Substantia nigra (tissue), 51 donors: ENCODE measurements at places on chromosomes 16 and 17.
A peak's percentile ranks its signal among the peaks of the same experiment; 100 is the strongest.

DNA sequence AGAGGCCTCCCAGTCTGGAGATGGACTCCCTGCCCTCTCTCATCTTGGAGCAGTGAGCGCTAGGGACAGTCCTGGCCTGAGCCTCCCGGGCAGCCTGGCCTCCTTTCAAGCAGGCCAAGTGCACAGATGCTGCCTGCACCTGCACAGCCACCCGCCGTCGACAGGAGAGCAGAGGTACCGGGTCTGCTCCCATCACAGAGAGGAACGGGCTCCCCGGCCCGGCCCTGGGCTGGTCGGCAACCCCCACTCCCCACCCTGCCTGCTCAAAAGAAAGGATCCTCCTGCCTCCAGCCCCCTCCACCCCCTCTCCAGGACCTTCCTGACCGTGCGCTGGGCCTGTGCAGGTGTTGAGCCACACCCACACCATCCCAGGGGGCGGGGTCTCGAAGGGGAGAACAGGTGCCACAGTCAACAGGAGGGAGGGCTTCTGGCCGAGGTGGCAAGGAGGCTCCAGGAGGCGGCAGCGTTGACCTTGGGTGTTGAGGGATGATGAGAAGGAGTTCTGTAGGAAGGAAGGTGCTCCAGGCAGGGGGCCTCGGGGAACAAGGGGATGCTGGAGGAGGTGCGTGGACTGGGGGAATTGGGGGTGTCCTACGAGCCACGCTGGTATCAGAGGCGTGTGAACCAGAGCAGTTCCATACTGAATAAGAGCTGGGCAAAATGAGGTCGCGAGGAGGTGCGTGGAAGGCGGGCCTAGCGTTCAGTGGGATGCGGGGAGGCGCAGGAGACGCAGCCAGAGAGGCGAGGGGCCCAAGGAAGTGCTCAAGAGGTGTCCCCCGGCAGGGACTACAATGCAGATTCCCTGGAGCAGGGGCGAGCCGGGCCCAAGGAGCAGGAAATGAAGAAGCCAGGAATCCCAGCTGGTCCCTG lies 967 bp upstream of the CDH15 start:
- no peak for DNase-seq

GRCh38 chr16:87853411-87854052 lies 15.8 kb downstream of the SLC7A5 start:
- peak; percentile 86 for DNase-seq

DNA sequence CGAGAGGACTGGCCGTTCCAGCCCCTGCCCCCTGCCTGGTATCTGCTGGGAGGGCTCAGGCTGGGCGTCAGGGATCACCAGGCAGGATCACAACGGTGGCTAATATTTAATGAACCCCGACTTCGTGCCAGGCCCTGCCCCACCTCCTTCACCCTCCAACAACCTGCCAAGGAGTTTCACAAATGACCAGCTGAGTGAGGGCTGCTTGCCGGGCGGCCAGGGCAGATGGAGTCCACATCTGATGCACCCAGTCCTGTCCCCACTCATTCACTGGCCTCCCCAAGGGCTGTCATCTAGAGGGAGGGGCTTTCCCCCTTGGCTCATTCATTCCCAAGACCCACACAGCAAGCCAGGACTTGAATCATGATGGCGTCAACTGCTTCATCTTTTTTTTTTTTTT lies 17.5 kb downstream of the UBALD1 start:
- no peak for DNase-seq

GRCh38 chr17:35080536-35080935 lies 17.0 kb upstream of the RFFL start:
- no peak for DNase-seq

GRCh38 chr17:82219753-82220709 lies 7.4 kb upstream of the CCDC57 start:
- DNase-seq: no peak

DNA sequence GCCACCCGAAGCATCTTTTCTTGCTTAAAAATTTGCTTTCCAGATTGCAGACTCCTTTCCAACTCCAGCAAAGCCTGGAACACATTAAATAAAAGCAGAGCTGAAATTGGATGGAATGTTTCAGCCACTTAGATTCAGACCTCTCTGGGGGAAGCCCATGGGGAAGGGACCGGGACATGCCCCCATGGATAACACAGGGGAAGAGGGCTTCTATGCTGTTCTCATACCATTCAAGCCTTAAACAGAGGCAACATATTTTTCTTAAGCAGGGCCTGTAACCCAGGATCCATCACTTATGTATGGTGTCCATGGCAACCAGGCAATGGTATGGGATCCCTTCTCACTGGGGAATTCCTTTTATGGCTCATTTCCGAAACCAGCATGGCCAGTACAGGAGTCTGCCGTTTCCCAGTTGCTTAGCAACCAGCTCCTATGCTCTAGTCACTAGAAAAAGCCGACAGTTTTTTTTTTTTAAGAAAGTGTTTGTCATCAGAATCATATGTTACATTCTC lies 62.0 kb upstream of the MARCHF10 start:
- DNase-seq: no peak

DNA sequence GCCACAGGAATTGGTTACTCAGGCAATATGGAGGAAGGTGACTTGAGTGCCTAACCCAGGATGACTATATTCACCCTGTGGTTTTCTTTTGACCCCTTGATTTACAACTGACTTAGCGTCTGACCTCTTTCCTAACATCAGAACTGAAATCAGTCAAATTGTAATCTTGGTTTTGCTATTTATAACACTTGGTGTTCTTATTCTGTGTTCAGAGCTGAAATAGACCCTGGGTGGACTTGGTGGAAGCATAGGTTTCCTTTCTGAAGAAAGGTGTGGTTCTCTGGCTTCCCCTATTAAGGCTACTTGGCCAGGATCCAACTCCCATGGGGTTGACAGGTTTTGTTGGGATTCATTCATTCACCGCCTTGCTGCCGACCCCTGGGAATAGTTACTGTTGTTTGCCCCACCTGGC lies 80.8 kb downstream of the CLEC16A start:
- DNase-seq: no peak

DNA sequence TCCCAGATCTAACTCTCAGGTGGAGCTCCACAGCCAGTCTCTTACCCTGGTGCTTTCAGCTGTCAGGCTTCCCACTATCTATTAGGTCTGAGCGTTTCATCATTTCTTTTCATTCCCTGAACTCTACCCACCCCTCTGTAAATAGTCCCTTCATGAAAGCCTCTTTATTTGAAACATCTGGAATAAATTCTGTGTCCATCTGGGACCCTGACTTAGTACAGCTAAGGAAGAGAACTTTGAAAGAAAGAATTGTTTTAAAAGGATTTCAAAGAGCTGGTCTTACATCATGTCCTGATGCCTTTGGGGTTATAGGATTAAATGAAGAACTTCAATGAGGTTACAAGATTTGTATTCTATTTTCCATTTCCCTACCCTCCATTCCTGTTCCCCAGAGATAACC lies 388.5 kb upstream of the CA10 start:
- no peak for DNase-seq

- DNase-seq: no peak
Measured at GRCh38 chr16:23416816-23417215, 36.2 kb downstream of the COG7 start.

- no peak for DNase-seq
Measured at GRCh38 chr16:4232541-4233386, 9.1 kb downstream of the SRL start.

DNA sequence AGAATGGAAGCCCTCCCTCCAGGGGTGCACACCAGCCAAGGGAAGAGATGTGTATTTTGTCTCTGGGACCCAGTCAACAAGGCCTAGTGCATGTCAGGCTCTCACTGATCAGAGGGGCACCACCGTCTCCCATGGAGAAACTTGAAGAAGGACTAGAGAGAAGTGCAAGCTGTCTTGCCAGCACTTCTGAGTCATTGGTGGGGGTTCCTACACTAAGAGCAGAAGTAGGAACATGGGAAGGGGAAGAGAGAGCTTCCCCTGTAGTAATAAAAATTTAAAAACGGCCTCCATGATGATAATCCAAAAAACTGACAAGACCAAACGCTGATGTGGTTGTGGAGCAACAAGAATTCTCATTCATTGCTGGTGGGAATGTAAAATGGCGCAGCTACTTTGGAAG lies 46.3 kb downstream of the DYNLRB2 start:
- no peak for DNase-seq

- no peak for DNase-seq
Measured at GRCh38 chr16:81502396-81503070, 57.9 kb downstream of the CMIP start.

- DNase-seq: no peak
Measured at GRCh38 chr16:78500659-78501270, 401.3 kb downstream of the WWOX start.

DNA sequence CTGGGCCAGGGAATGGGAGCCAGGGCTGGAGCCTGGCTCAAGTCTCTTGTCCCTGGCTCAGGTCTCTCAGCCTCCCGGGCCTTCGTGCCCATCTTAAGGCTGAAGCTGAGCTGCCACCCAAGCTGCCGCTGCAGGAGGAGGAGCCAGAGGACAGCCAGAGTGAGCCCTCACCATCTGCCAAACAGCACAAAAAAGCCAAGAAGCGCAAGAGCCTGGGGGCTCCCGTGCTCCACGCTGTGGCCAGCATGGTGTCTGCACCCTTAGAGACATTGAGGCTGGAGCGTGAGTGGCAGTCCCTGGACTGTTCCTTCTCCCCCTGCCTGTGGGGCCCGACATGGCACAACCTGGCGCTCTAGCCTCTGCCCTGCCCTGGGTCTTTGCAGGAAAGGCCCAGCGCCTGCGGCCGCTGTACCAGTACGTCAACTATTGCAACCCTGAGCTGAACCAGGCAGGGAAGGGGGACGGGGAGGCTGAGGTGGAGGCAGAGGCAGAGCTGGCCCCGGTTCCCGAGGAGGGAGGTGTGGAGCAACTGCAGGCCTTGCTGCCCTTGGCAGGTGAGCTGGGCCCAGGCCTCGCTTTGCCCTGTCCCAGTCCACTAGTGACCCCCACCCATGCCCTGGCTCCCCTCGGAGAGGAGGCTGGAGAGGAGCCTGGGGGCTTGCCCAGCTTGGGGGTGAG lies 1.3 kb downstream of the C16orf86 start:
- peak; percentile 84 for DNase-seq

DNA sequence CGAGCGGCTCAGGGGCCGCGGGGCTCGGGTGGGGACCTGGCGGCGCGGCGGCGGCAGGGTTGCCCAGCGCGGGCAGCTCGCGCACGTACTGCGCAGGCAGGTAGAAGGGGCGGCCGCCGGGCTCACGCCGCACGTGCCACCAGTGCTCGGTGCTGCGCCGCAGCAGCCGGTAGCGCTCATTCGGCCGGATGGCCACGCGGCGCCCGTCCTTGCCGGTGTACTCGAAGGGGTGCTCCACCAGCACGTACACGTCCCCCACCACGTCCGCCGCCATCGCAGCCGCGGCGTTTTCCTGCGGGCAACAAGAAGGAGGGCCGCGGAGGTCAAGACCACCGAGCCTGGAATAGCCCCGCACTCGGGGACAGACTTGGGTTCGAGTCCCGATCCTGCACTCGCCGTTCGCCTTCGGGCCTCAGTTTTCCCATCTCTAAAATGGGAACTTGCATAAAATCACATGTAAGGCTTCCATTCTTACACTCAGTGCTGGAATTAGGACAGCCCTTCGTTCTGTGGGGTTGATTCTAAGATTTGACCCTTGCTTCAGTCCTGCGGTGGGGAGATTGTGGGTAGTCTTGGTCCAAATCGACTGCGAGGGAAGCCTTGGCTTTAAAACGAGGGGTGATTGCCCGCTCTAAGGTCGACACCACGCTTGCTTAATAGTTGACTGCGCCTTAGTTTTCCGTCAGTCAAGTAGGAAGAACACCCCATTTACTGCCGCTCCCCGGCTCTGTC lies 2.5 kb downstream of the ARHGAP27 start:
- DNase-seq: no peak

GRCh38 chr16:31438414-31438813 lies 4.2 kb downstream of the ZNF843 start:
- DNase-seq: no peak

DNA sequence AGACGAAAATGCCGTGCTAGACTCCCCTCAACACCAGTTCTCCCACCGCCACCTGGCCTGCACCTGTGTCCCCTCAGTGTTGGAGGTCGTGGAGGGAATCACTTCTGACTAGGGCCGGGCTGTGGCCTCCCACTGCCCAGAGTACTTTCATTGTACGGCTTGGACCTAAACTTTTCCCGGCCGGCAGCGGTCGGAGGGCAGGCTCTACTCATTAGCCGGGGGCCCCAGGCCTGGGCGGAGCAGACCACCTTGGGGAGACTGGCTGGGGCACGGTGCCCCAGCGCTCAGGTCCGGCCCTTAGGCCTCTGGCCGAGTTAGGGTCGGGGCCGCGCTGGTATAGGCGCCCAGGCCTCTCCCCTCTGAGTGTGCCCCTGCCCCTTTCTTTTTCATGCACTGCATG lies 639 bp downstream of the CLDN6 start:
- no peak for DNase-seq

GRCh38 chr16:84495506-84495905 lies 9.0 kb downstream of the MEAK7 start:
- DNase-seq: no peak

- DNase-seq: no peak
Measured at GRCh38 chr17:50055426-50056216, at the start of gene ITGA3. TSS of gene ITGA3 (plus strand) at chr17:50056110. CDS start at chr17:50056440, 330 bp downstream.

DNA sequence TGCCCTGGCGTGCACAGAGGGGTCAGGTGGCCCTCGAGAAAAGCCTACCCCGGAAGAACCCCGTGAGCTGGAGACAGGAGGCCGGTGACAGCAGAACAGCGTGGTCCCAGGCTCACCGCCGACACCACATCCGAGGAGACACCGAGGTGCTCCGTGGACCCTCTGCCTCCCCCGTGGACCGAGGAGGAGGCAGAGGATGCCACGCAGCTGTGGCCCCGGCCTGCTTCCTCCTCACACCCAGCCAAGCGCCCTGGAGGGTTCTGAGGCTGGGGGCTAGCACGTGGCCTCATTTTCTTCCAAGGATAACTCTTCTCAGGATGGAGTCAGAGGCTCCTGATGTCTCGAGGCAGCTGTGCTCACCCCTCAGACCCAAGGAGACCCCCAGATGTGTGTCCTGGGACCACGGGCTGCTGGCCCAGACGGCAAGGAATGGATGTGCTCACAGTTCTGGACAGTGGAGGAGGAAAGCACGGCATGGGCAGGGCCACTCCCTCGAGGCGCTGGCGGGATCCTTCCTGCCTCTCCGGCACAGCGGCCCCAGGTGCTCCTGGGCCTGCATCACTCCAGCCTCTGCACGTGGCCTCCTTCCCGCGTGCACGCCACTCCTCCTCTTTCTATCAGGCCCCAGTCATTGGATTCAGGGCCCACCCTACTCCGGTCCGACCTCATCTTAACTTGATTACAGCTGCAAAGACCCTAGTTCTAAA lies 4.4 kb upstream of the PVALEF start:
- no peak for DNase-seq
